ENCODE measurements at places on chromosomes 5 and 9. TPM values are rescaled to one million over a fixed set of nuclear protein-coding genes. Genes with fewer than 3 reads are reported as not detected.

The ESM1 gene
- total RNA-seq: 0.20 TPM

The FPGS gene
- total RNA-seq: 111 TPM

The FOXI1 gene
- not detected for total RNA-seq

The CAMK4 gene
- total RNA-seq: 68.7 TPM

The CCNJL gene
- total RNA-seq: not detected

The FAM174A gene
- total RNA-seq: 10.4 TPM

The SPATA9 gene
- total RNA-seq: not detected

The SNCAIP gene
- total RNA-seq: not detected

The PDCD1LG2 gene
- 0.33 TPM for total RNA-seq

The ROPN1L gene
- total RNA-seq: not detected

The HINT1 gene
- total RNA-seq: 364 TPM

The PCDHGB4 gene
- total RNA-seq: not detected

Measured in CD8-positive, alpha-beta memory T cell (primary cell).